Stimulated activated CD4-positive, alpha-beta T cell treated with anti-CD3 and anti-CD28 coated beads, Interleukin-15, amount 100 ng/mL, for 1 hour (primary cell): ENCODE measurements at places on chromosomes 7 and 10.

GRCh38 chr7:2860627-2861133 lies 16.6 kb upstream of the GNA12 start:
- no peak for DNase-seq

DNA sequence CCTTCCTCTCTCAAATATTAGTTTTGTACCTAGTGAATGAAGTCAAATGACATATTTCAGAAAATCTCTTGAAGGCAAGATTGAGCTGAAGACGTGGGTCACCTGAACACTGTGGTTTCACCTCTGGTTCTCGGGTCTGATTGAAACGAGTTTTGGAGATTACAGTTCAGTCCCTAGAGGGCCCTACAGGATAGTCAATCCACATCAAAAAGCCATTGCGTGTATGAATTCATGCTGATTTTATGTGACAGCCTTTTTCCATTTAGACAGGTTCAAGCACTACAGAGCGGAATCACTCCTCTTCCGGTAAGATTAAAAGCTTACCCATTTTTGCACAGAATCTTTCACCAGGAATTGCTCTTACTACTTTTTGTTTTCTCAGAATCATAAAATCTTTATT lies 62.2 kb downstream of the VIM start:
- DNase-seq: no peak

DNA sequence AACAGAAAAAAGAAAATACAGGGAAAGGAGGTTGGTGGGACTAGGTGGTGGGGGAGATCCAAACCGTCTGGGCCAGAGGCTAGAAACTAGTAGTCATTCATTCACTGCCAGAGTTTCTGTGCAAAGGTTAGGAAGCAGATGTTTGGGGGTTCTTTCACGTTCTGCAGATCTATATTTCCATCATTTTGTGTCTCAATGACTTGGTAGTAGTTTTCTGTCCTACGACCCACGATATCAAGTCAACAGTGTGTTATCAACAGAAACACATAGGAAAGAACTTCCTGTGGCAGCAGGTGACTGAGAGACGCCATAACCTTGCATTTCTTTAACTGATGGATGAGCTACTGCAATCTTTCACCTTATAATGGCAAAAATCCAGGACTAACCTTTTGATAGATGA lies 1.8 kb downstream of the CEP55 start:
- no peak for DNase-seq

DNA sequence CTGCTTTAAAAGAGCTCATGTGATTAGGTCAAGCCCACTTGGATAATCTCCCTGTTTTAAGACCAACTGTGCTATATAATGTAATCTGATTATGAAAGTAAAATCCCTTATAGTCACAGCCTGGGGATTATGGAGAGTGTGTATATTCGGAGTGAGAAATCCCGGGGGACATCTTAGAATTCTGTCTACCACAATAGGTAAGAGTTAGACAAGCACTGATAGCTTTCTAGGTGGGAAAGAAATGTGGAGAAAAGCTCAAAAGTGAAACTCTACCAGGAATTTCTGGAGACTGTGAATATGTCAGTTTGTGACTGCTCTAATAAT lies 2.9 kb upstream of the VCL start:
- DNase-seq: no peak

GRCh38 chr10:110149259-110149658 lies 58.1 kb upstream of the MXI1 start:
- DNase-seq: no peak

GRCh38 chr7:31553661-31554081 lies 39.8 kb downstream of the ITPRID1 start:
- DNase-seq: no peak

GRCh38 chr10:2990764-2991163 lies 76.6 kb upstream of the PFKP start:
- no peak for DNase-seq

DNA sequence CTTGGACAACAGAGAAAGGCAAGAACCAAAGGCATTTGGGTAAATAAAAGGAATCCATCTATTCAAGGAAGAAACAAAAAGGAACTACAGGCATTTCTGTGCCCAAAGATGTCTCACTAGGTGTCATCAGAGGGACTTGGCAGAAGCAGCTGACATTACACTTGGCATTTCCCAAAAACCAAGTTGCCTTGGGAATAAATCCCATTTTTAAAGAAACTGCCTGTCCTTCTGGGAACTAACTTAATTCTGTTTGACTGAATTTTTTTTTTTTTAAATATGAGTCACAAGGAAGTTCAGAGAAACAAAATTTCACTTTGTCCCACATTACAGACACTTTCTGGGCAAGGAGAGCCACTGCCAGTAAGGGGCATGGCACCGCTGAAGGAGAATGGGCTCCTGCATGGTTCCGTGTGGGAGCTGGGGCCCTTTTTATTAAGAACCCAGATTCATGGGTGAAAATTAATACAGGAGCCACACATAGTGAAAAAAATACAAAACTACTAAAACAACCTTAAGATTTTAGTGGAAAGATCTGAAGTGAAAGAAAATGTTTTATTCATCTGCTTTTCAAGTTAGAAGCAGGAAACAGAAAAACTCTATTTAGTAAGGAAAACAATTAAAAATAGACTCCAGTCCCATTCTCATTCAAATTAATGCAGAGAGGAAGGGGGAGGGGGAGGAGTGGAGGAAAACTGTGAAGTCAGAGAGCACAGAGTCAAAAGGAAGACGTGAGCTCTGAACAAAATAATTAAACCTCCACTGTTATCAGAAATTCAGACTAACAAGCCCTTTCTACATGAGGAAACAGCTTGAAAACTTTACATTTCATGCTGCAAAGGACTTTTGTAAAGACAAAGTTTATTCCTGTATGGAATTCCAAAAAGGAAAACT lies 118.4 kb upstream of the PDLIM1 start:
- DNase-seq: no peak

DNA sequence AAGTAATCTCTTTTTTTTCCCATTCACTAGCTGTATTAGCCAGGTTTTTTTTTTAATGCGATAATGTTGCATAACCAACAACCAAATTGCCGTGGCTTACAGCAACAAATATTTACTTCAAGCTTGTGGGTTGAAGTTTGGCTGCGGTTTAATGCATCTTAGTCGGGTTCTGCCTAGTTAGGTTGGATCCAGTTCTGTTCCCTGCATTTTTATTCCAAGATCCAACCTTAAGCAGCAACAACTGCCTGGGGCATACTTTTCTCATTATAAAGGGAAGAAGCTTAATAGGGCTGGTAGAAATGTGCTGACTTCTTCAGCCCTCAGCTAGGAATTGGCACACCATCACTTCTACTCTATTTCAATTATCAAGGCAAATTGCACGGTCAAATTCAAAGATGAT lies 1115.5 kb upstream of the AUTS2 start:
- no peak for DNase-seq

DNA sequence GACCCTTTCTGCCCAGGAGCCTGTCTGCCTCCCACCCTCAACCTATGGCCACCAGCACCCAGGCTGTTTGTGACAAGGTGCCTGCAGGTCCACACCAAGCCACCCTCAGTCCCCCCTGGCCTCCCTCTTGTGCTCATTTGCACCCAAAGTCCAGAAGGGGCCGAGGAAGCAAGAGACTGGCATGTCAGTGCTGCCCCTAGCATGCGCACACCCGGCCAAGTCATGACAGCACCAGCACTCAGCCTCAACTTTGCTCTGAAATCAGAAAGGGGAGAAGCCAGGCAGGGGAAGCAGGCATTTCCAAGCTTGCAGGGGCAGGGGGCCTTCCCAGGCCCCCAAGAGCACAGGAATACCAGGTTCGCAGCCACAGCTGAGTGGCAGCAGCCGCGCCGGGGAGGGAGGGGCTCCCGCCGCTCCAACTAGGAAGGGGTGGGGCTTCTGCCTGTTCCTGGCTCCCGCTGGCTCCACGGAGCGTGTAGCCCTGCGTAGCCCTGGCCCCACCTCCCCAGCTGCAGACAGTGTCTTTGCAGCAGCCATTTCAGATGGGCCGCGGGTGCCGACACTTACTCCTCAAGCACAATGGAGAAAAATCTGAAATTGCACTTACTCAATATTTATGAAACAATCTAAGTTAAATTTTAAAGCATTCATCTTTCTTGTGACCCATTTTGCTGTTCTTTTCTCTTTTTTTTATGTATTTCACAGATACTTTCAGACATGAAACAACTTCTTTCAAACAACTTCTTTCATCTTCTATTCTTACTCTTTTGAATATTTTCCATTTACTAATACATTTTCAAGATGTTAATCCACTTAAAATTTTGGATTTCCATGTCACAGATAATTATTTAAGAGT lies 54.9 kb upstream of the ABCB5 start:
- DNase-seq: no peak

DNA sequence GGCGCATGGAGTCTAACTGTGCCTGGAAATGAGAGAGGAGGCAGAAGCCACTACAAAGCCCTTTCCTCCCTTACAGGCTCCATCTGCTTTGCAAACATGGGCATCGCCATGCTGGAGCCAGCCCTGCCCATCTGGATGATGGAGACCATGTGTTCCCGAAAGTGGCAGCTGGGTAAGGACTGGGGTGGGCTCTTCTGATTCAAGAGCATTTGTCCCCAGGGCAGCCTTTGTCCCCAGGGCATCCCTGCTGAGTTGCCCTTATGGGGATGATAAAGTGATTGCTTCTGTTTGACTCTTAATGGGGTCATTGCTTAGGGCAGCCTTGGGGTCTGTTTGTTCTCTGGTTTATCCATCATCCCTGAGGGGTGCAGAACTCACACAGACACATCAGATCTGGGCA lies 16.8 kb downstream of the SLC18A2 start:
- DNase-seq: no peak

DNA sequence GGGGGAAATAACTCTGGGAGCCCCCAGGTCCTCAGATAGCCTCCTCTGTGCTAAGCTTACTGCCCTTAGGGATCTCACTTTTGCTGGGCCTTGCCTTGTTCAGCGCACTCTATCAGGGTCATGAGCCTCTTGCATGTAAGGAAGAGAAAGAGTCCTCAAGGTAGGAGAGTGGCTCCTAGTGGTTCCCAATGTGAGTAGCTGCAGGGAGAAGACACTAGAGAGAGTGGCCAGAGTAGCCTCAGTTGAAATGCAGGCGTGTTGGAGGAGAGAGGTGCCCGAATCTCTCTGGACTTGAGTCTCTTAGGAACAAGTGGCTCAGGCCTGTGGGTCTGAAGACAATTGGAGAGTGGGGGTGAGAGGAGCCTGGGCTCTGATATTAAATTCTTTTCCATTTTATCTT lies 94.3 kb upstream of the SORCS3 start:
- DNase-seq: no peak

DNA sequence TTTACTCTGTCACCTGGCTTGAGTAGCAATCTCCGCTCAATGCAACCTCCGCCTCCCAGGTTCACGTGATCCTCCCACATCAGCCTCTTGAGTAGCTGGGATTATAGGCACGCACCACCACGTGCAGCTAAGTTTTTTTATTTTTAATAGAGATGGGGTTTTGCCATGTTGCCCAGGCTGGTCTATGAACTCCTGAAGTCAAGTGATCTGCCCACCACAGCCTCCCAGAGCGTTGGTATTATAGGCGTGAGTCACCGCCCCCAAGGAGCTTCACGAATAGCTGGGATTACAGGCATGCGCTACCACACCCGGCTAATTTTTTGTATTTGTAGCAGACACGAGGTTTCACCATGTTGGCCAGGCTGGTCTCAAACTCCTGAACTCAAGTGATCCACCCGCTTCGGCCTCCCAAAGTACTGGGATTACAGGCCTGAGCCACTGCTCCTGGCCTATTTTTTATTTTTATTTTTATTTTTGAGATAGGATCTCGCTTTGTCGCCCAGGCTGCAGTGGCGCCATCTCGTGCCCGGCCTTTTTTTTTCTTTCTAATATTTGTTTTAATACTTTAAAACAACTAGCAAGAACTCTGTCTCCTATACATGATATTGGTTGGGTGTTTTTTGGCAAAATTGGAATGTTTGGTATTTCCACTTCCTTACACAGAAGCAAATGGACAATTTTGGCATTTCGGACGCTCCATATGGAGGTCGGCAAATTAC lies 1.1 kb downstream of the EFCAB10 start:
- no peak for DNase-seq

DNA sequence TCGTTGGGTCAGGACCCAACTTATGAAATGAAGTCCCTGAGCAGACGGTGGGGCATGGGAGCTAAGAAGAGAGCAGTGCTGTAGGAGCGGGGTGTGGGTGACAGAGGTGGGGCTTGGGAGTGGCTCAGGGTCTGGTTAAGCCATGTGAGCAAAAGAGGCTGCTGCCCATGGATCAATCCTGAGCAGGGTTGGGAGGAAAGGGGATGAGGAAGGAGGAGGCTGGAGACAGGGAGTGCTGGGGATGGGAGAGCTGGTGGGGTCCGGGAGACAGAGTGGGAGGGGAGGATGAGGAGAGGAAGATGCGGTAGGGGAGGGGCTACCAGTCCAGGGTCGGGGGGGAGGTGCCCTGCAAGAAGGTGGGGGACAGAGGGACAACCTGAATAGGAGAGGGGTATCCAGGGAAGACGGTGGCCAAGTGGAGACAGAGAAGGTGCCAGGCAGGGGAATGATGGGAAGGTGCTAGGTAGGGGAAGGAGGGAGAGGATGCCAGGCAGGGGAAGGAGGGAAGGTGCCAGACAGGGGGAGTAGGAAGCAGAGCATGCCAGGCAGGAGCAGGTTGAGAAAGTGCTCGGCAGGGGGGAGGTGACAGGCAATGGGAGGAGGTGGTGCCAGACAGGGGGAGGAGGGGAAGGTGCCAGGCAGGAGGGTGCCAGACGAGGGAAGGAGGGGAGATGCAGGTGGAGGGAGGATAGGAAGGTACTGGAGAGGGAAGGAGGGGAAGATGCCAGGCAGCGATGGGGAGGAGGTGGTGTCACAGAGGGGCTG lies 27.5 kb upstream of the SMARCD3 start:
- DNase-seq: no peak

- DNase-seq: no peak
Observed at GRCh38 chr7:71835056-71835455, 577.1 kb downstream of the CALN1 start.

- no peak for DNase-seq
Observed at GRCh38 chr10:12388671-12389070, 39.3 kb downstream of the CAMK1D start.

DNA sequence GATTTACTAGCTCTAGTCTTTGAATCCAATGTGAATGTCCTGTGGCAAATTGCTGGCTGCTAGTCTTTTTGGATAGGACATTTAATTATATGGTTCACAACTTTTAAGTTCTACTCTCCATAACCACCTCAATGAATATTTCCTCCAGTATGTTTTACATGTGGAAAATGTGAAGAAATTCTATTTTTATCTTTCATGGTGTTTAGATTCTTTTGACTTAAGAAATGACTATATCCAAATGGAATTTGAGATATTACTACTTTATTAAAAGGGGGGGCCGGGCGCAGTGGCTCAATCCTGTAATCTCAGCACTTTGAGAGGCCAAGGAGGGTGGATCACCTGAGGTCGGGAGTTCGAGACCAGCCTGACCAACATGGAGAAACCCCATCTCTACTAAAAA lies 202.0 kb downstream of the ARL4A start:
- no peak for DNase-seq

- DNase-seq: no peak
Observed at GRCh38 chr7:72405871-72406270, 6.3 kb downstream of the CALN1 start.

DNA sequence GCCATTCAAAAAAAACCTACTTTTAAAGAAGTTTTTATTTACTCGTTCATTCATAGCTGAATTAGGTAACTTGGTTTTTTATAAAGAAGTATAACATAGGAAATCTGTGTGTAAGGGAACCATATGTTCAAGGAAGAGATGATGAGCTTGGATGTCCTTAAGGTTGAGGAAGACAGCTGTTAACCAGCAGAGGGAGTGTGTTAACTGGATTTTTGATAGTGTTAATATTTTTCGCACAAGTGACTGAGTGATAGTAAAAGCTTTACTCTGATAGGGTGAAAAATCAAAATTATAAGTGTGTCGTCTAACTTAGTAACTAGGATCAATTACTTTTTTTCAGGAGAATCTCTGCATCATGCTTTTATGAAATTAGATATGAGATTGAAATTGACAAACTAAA lies 134.7 kb downstream of the ARL5B start:
- no peak for DNase-seq
